ENCODE measurements at places on chromosomes 3 and 15.

- no peak for DNase-seq
These were observed 26.4 kb upstream of the ZBED2 start for GRCh38 chr3:111621535-111621934.

DNA sequence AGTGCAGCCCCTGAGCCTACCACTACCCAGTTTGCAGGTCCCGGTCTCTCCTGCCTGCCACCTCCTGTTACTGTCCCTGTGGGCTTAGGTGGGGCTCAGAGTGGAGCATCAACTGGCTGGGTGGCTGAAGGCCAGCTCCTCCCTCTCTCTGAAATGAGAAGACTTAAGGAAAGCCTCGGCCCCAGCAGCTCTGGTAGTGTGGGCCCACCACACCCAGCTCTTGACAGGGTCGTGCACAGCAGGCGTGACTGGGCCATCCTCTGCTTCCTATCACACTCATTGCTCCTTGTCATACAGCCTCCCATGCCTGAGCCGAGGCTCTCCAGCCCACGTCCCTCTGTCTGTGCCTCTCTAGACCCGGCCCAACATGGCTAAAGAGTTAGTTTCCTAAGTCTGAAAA is 142.7 kb upstream of the LINGO1 start:
- no peak for DNase-seq

- no peak for DNase-seq
These were observed 38.6 kb downstream of the STT3B start for GRCh38 chr3:31571325-31571724.

GRCh38 chr15:69814932-69815331 is 282.8 kb downstream of the TLE3 start:
- no peak for DNase-seq

GRCh38 chr3:5229414-5229813 is 41.9 kb downstream of the EDEM1 start:
- DNase-seq = no peak

GRCh38 chr15:92095693-92096092 is 242.2 kb downstream of the SLCO3A1 start:
- DNase-seq = no peak

- peak; percentile 63 for DNase-seq
These were observed 4.9 kb downstream of the MGLL start for GRCh38 chr3:127817406-127817841.

DNA sequence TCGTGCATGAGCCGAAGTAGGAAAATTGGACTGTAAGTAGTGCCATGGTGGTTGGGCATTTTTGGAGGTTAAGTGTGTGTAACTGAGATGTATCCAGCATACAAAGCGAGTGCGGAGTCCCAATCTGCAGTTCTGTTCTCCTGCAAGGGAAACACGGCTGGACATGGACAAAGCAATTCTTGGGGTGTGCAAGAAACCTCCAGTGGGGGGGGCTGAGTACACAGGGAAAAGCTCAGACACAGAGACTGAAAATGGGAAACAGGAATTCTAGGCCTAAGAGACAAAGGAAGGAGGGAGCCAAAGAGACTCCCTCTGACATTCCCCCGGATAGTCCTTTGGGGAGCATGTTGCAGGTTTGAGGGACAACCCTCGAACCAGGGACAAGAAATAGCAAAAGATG is 83.2 kb upstream of the PLSCR4 start:
- peak; percentile 24 for DNase-seq

GRCh38 chr3:182129740-182130139 is 418.0 kb downstream of the SOX2 start:
- no peak for DNase-seq

DNA sequence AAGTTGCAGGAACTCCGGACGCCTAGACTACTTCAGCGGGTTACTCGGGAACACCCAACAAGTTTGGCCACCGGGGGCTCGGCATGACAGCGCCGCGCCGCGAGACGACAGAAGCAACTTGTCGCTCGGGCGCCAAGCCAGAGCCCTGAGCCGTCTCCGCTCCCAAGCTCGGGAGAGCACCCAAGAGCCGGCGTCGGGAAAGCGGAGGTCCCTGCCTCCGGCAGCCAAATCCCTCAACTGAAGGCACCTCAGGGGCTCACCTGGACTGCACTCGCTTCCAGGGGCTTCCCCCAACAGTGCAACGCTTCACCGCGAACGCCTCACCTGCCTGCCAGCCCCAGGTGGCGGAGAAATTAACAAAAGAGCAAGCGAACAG is 640 bp downstream of the MB21D2 start:
- DNase-seq = no peak

DNA sequence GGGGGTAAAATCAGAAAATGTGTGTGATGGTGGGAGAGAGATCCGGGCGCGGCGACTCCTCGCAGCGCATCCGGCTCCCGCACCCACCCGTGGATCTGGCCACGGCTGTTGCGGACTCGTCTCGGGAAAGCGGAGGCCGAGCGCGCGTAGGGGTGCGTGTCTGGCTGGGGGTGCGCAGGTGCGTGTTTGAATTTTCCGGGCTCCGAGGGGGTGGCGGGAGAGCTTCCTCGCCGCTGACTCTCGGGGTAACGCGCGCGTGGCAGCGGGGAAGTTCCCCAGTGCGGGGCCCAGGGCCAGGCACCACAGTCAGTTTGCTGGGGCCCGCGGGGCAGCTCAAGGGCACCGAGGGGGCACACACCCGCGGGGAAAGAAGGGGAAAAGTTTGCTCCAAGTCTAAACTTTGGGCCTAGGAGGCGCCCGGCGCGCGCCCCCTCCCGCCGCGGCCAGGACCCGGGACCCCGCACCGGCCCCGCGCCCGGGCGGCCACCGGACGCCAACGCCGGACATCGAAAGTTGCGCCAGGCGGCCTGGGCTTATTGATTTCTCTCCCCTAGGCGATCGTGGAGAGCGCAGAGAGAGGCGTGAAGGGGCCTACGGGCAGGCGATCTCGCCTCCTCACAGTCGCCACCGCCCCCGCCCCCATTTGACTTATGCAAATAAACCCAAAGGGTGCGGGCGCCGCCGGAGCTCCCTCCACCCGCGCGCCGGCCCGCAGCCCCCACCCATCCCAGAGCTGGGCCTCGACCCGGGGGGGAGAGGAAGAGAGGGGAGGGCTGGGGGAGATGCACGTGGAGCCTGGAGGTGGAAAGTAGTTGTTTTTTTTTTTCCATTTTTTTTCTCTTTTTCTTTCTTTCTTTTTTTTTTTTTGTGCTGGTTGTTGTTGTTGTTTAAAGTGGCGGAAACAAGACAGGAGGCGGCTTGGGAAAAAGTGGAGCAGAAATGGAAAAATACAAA is 639 bp downstream of the FOXP1 start:
- DNase-seq = peak; percentile 80

GRCh38 chr3:117264204-117264994 is 554.8 kb downstream of the TUSC7 start:
- no peak for DNase-seq

DNA sequence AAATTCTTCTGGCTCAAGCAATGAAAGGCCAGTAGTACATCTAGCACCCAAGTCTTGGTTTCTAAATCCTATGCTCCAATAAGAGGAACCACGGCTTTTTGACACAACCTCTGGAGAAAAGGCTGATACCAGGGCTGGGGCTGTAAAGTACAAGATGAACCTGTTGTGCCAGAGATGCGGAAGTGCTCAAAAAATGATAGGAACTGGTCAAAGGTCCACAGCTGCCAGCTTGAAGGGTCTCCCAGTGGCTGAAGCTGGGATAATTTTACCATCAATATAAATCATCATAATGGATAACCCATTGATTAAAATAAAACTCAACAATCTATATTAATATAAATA is 558 bp upstream of the NCEH1 start:
- DNase-seq = no peak

DNA sequence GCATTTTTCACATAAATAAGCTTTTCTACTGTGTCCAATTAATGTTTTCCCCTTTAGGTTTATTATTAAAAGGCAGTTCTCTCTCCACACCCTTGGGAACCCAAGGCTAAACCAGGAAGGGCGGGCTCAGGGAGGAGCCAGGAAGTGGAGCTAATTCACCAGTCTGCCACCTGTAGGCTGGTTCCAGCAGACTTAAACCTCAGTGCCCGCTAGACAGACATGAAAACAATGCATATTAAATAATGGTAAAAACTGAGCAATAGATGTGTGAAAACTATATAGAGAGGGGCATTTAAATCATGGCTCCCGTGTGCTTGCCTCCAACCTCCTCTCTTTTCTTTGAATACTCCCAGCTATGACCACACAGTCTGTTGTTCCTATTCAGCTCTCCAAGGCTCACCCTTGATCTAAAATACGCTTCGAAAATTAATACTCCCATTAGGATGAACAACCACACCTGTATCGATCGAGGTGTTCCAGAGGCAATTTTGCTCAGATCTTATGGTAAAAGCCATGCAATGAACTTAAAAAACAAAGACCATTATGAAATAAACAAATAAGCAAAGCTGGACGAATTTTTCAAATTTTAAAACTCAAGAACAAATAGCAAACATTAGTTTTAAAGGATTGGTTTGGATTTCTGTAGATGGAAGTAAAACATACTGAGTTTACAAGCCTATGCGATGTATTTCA is 253.3 kb downstream of the TJP1 start:
- DNase-seq = no peak

DNA sequence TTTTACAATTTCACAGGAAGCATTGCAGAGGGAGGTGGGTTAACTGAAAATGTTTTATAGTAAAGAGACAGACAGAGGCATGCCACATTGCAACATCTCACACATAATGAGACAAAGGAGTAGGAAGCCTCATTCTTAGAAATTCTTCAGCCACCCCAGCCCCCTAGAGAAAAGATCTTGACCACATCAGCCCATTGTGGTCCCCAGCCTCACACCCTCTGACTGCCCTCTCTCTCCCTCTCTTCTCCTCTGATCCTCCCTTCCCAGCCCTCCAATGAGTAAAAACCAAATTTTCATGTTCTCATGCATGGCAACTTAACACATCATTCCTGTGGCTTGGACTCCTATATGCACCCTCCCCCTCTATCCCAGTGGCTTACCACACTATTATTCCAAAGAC is 174.1 kb downstream of the UACA start:
- DNase-seq = peak; percentile 97

- DNase-seq = no peak
These were observed 122.9 kb upstream of the TLE3 start for GRCh38 chr15:70220490-70221096.

- no peak for DNase-seq
These were observed 246.5 kb downstream of the EPHB1 start for GRCh38 chr3:135041601-135042000.

GRCh38 chr3:98521897-98522543 is 682 bp downstream of the CLDND1 start:
- peak; percentile 46 for DNase-seq

DNA sequence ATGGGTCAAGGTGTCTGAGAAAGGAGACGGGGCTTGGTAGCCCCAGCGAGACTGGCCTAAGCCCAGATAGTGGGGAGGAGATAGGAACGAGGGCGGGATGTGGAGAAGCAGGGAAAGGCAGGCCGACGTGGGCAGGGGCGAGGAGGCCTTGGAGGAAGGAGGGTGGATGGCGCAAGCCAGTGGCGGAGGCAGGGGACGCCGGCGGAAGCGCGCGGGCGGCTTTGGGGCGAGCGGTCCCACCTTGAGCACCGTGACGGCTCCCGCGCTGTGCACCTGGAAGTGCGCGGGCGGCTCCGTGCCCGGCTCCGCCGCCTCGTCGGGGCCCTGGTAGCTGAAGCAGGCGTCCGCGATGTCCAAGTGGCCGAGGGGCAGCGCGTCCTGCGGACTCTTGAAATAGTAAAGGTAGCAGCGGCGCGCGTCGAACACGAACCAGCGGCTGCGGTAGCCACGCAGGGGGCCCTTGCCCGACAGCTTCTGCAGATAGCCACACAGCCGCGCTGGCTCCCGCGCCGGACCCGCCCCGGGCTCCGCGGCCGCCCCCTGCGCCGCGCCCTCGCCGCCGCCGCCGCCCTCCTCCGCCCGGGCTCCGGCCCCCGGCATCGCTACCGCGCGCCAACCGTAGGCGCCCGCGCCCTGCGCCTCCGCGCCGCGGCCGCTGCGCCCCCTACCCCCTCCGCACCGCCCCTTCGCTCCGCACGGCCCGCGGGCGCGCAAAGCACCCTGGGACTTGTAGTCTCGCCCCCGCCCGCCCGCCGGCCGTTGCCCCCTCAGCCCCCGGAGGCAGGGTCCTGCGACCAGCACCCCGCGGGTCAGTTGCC is at the start of gene TBC1D2B:
TSS of gene TBC1D2B (minus strand) at position 659 of the 818 bp plus-strand sequence. CDS start at position 600, 59 bp downstream.
- DNase-seq = peak; percentile 66

GRCh38 chr3:107965136-107965655 is 125.6 kb downstream of the CD47 start:
- DNase-seq = no peak

GRCh38 chr3:189635339-189635738 is 4.2 kb downstream of the TP63 start:
- DNase-seq = no peak

DNA sequence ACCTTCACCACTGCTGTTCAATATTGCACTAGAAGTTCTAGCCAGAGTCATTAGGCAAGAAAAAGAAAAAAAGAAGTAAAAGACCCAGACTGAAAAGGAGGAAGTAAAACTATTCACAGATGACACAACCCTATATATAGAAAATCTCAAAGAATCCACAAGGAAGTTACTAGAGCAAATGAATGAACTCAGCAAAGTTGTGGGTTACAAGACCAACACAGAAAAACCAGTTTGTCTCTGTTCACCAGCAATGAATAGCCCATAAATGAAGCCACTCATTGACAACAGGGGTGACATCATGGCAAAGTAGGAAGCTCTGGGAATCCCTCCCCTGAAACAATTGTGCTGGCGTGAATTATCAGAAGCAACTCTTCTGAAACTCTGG is 4.6 kb downstream of the CFAP100 start:
- DNase-seq = no peak

DNA sequence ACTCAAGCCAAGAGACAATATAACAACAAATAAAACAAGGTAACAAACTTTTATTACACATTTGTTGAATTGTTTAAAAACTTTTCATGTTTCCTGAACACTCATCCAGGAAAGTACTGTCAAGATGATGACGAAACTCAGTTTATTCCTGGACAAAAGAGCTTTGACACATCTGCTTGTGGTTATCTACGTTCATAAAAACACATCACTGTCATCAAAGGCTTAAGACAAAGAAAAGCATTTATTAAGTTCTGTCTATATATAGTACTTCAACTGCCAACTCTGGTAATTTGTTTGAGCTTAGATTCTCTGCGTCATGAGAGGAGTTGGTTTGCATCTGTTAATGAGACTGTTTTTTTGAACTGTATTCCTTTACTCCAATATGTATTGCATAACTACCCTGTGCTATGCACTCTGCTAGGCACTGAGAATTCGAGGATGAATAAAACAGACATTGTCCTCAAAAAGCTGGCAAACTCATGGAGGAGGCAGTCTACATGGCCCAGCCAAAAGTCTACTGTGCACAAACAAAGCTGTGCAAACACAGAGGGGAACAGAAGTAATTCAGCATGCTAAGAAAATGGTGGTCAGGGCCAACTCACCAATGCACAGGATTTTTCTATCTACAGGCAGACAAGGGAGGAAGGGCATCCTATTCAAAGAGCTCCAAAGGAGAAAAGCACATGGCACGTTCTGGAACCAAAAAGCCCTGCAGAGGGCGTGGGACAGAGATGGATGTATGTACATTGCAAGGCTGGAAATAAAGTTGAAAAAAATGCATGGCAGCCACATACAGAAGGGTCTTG is 21.5 kb downstream of the PLD1 start:
- peak; percentile 95 for DNase-seq

DNA sequence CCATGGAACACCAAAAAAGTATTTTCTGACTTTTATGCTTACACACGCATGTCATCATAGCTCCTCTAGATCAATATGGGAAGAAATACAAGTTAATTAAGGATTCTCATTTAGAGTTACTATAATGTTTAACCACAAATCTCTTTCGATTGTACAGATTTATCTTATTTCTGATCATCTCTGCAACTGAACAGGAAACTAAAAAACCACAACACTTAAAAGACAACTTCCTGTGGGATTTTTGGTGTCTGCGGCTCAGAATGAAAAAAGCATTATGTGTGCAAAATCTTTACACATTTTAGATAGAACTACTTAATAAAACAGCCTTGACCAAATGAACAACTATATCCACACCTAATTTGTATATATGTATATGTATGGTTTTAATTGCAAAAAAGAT is 3.0 kb upstream of the TJP1 start:
- peak; percentile 57 for DNase-seq

Data from fibroblast of skin of abdomen (primary cell).